Urothelium cell line (cell line): ENCODE measurements at places on chromosomes 6 and 20.

- DNase-seq, result no peak
Observed at GRCh38 chr6:165755583-165755982, 92.5 kb upstream of the PDE10A start.

- peak; percentile 95 for DNase-seq
Observed at GRCh38 chr20:51631011-51631950, 88.8 kb upstream of the NFATC2 start.

DNA sequence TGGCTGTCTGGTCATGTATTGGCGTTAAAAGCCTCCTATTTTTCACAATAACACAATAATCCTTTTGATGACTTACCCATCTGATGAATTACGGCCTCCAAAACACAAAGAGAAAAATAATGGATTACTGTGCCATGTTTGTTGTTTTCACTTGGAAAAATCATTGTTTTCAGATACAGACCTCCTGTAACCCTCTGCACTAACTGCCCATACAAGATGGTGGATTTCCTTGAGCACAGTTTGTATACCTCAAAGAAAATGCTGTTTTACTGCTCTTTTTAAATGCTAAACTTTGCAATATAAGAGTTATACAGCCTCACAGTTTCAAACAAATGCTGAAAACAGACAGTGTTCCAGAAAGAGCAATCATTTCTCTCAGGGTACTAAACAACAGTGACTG, 61.0 kb downstream of the SMLR1 start:
- no peak for DNase-seq

GRCh38 chr20:47156301-47157137, 200.0 kb downstream of the ZMYND8 start:
- DNase-seq, result no peak

DNA sequence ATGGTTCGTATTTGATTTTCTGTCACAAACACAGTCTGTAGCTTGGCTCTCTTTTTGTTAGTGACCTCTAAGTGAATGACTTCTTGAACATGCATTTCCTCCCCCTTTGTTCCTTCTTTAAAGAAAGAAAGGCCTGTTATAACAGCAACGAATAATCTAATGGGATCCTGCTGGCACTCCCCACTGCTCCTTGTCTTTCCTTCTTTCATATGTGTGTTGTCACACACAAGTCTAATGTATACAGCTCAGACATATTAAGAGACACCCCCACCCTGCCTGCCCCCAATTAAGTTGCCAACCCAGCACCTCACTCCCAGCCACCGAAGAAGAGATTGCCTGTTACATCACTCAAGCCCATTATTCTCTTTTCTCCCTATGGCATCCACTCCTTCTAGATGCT, 4.9 kb upstream of the SAMD5 start:
- no peak for DNase-seq

- DNase-seq, result no peak
Observed at GRCh38 chr6:16728513-16729182, 32.6 kb downstream of the ATXN1 start.

DNA sequence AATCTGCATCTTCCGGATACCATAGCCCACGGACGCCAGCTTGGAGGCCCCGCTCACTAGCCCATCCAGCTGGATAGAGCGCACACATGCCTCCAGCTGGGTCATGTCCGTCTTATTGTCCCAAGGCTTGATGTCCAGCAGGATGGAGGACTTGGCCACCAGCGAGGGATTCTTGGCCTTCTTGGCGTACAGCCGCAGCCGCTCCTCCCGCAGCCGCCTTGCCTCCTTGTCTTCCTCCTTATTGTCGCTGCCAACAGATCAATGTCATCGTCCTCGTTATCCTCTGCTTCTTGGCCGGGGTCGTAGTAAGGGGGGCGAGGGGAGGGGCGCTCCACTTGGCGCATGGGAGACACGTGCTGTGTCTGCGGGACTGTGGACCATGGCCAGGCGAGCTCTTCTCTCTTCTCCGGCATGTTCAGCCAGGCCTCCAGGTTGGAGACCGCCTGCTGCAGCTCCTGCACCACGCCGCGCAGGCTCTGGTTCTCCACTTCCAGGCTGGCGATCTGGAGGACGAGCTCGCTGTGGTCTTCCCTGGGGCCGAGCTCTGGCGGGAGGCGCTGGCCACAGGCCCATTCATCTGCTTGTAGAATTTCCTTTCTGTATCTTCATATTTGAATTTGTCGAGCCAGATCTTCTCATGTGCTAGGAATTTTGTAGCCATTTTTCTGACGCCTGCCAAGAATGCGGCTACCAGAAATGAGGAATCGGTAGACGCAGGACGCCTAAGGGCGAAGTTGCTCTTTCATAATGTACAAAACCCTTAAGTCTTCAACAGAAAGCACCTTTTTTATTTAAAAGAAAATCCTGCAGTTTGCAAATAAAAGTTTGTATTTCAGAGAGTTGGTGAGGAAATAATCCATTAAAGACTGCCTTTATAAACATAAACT, 60.1 kb upstream of the PTPRK start:
- no peak for DNase-seq

DNA sequence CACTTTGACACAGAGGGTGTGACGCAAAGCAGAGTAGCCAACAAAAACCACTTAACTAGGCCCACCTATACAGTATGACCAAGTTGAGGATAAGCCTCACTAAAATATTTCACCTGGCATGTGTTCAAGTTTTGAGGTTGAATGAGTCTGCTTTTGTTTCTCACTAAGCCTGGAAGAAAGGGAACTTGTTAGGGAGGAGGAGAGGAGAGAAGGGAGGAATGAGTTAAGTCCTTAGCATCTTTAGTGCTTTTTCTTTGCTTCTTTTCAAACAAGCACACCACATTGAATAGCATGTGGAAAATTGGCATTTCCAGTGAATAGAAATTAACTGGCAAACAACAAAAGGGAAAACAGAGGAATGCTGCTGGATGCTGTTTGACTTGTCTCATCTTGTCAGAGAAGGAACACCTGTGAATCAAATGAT, 461.9 kb downstream of the GJA1 start:
- DNase-seq, result no peak

DNA sequence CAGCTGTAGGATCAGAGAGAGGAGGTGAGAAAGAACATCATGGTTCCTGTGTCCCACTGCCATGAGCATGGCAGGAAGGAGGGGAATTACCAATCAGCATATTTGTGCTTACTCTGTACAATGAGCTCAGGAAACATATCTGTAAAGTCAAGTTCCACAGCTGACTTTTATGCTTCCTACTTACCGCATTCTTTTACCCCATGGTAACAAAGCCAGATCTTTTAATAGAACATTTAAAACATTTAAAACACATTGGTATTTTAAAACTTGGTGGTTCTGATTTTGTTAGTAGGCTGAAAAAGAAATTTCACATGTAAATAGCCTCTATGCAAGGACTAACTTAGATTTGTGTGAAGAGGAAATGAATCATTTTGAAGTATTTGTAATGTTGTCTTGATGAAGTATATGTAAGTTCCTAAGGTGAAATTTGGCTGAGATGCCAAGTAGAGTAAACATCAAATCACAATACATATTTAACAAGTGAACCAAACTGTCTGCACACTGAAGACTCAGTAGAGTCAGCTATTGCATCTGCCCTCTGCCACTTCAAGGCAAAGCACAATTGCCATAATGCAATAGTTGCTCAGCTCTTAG, 114.7 kb downstream of the GJA10 start:
- DNase-seq, result no peak

- no peak for DNase-seq
Observed at GRCh38 chr6:21942897-21943296, 349.3 kb downstream of the SOX4 start.

DNA sequence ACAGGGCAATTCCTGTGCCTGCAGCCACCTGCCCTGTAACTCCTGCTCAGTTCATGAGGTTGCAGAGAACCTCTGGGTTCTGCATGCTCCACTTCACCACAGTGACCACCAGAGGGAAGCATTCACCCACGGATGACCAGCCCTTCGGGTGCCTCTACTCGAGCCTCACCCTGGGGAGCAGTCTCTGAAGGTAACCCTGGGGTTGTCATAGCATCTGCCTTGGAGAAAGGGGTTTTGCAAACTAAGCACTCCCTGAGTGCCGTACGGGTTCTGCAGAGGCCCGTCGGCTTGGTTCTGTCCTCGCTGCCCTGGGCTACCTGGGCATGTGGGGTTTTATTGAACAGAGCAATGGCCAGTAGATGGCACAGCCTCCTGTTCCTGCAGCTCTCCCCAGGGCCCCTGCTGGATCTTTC, 10.2 kb upstream of the CST5 start:
- DNase-seq, result peak; percentile 57

- no peak for DNase-seq
Observed at GRCh38 chr6:4790158-4790899, 14.1 kb downstream of the CDYL start.

DNA sequence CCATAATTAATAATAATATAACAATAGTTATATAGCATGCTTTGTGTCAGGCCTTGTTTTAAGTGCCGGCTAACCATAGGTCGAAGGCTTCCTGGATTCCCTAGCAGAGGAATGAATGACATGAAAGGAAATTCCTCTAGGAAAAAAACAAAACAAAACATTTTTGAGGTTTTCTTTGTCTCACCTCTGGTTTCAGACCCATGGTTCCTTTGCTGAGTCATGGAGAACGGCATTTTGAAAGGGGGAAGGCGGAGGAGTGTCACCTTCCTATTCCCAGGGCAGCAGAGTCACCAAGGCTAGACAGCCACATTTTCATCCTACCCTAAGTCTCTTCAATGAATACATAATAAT, 25.3 kb upstream of the CCND3 start:
- peak; percentile 87 for DNase-seq

- no peak for DNase-seq
Observed at GRCh38 chr6:150977281-150977680, 111.8 kb downstream of the MTHFD1L start.

GRCh38 chr6:97322226-97322625, 39.2 kb upstream of the MMS22L start:
- DNase-seq, result no peak

- DNase-seq, result no peak
Observed at GRCh38 chr6:42704937-42705374, 17.4 kb downstream of the PRPH2 start.

GRCh38 chr20:37423545-37423944, 77.6 kb downstream of the SRC start:
- DNase-seq, result no peak
